ENCODE measurements at places on chromosomes 1 and 21.

GRCh38 chr1:24930260-24931145 lies at the start of gene RUNX3:
TSS of gene RUNX3 (minus strand) at chr1:24930276. CDS start at chr1:24929868, 408 bp downstream.
- DNase-seq = no peak

- no peak for DNase-seq
Observed at GRCh38 chr1:241848686-241849344, 811 bp downstream of the EXO1 start.

DNA sequence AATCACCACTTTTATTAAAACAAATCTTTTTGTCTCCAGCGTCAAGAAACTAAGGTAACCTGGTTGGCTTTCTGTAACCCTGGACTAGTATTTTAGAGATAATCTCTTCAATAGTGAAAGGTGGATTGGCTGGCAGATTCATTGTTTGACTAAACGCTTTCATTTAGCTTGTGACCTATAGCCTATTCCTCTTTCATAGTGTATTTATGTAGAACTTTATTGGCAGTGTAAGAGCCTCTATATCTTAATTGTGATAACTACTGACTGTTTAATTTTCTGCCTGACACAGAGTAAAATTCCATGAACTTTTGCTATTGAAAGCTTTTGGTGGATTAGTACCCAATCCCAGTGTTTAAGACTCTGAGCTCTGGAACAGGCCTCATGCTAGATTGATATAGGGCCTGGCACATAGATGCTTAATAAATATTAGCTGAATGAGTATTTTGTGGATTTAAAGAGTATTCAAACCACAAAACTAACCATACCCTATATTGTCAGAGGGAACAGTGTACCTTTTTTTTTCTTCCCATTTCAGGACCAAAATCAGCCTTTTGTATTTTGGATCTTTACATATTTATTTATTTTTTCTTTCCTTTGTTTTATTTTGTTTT lies 34.8 kb downstream of the AK4 start:
- no peak for DNase-seq

GRCh38 chr1:204207136-204207616 lies 6.6 kb downstream of the GOLT1A start:
- DNase-seq = no peak

GRCh38 chr1:113855630-113856400 lies 15.7 kb downstream of the PTPN22 start:
- DNase-seq = no peak

- DNase-seq = peak; percentile 26
Observed at GRCh38 chr1:202625416-202626360, 84.6 kb downstream of the SYT2 start.

DNA sequence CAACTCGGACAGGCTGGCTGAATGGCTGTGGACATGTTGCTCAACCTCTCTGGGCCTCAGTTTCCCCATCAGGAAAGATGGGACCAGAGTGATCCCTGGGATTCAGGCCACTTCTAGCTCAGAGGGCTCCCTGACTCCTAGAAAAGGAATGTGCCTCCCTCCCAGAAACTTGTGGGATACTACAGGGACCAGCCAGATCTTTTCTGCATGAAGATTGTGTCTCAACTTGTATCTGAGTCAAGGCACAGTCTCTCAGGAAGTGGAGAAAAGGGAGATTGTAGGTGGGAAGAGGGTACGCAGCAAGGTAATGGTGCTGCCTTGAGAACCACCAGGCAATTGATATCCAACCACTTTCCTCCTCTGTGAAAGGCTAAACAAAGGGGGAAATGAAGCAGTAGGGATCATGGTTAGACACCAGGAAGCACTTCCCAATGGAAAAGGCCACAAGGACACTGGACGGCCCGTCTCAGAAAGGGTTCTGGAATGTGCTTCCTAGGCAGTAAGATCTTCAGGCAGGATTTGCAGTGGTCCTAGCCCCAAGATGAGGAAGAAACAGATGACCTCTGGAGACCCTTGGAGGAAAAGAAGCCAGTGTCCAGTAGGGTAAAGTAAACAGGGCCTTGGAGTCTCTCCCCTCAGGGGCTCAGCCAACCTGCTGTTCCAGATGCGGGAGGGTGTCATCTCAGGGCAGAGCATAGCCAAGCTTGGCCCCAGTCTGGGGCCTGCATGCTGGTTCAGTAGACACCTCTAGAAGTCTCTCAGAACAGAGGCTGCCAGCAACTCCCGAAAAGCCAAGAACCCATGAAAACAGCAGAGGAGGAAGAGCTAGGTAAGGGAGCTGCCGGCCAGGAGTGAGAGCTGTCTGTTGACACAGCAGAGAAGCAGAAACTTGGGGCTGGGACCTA lies 16.8 kb downstream of the IFFO2 start:
- DNase-seq = peak; percentile 65

DNA sequence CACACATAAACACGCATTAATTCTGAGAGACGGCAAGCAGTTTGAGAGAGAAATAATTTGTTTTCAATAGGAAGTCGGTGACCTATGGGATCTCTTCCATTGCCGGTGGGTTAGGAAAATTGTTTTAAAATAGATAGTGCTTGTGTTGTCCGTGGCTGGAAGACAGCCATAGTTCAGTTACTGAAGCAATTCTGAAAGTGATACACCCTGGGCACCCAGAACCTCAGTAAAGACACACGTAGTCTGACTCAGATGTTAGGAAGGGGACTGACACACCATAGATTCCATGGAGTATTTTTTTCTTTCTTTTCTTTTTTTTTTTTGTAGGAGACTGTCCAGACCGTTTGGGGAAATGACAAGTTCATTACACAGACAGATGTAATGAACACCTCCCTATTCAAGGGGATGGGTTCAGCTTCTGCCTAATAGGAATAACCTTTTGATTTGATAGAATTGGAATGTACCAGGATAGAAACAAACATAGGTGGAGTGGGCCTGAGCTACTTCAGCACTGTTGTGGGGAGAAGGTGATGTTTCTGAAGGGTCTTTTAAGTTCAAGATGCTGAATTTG lies 1.6 kb downstream of the C1orf21 start:
- peak; percentile 78 for DNase-seq

- no peak for DNase-seq
Observed at GRCh38 chr1:118821801-118822200, 166.3 kb downstream of the TBX15 start.

DNA sequence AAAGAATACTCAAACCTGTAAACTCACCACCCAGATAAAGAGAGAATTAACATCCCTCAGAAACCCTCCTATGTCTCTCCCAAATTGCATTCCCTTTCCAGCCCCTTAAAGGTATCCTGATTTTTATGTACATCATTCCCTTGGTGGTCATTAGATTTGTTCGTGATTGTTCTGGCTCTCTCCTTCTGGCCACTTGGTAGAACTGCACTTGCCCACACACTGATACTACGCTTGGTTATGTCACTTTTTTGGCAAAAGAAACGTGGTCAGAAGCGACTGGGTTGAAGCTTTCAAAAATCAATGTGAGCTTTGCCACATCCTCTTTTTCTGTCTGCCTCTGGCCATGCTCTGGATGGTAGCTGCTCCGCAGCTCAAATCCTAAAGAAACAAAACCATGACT lies 76.3 kb downstream of the KRTAP19-8 start:
- DNase-seq = no peak

DNA sequence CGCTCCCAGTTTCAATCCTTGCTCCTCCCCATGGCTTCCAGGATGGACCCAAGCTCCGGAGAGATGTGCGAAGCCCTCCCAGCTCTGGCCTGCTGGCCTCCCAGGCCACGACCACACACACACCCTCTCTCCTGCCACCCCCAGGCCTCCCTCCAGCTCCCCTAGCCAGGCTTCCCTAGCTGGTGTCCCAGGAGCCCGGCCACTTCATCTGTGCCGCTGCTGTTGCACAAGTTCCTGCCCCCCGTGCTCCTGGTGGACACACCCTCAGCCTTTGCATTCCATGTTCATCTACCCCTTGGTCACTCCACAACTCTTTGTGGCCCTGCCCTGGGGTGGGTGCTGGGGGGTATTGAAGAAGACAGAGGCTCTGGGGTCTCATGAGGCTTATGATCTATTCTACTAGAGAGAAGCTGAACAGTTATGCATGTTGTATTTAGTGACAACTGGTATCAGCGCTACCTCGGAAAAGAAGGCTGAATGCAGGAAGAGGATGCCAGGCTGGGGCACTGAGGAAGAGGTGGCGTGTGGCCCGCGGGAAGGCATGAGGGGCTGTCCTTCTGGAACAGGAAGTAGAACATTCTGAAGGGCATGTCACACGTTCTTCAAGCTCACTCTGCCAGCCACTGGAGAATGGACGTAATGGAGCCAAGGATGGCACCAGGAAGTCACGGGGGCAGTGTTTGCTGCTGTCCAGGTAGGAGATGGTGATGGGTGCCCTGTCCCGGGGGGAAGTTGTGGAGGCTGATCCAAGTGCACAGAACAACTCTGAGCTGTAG lies 172.4 kb downstream of the PSMG1 start:
- DNase-seq = no peak

- peak; percentile 83 for DNase-seq
Observed at GRCh38 chr21:45611939-45612664, 31.4 kb upstream of the PCBP3 start.

DNA sequence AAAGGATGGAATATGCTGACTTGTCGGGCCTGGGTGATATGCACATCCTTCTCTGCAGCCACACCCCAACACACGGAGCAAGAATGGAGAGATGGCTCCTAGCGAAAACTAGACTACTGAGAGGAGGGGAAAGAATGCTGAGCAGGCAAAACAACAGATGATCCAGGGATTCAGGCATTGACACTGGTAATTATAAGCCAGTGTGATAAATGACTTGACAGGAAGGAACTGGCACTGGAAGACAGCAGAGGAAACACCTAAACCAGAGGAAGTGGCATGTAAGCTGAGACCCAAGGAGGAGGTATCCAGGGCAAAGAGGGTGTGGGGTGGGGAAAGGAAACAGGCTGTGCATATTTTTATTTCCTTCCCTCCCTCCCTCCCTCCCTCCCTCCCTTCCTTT lies 31.7 kb upstream of the KHDRBS1 start:
- no peak for DNase-seq

GRCh38 chr1:182335771-182336566 lies 55.6 kb downstream of the GLUL start:
- no peak for DNase-seq

DNA sequence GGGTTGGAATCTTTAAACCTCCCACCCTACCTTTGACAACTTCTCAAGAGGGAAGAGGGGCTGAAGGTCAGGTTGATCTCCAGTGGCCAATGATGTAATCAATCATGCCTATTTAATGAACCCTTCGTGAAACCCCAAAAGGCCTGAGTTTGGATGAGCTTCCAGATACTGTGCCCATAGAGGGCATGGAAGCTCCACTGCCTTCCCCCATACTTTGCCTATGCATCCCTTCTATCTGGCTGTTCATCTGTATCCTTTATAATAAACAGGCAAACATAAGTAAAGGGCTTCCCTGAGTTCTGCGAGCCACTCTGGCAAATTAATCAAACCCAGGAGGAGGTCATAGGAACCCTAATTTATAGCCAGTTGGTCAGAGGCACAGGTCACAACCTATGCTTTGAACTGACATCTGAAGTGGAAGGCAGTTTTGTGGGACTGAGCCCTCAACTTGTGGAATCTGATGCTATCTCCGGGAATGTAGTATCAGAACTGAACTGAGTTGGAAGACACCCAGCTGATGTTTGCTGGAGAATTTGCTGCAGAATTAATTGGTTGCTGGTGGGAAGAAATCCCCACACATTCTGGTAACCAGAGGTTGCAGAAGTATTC lies 24.8 kb downstream of the S100A10 start:
- DNase-seq = no peak

GRCh38 chr1:41919131-41919530 lies 409 bp upstream of the HIVEP3 start:
- no peak for DNase-seq

- no peak for DNase-seq
Observed at GRCh38 chr1:81325397-81325796, 475.3 kb upstream of the ADGRL2 start.

GRCh38 chr1:25702101-25702775 lies 85.6 kb downstream of the MAN1C1 start:
- peak; percentile 22 for DNase-seq

GRCh38 chr1:113429461-113430153 lies 39.3 kb downstream of the MAGI3 start:
- no peak for DNase-seq

- no peak for DNase-seq
Observed at GRCh38 chr21:43353282-43354025, 73.5 kb downstream of the SIK1 start.

- DNase-seq = no peak
Observed at GRCh38 chr21:40926238-40926637, 79.3 kb upstream of the DSCAM start.

GRCh38 chr1:212507369-212507768 lies 74.6 kb downstream of the NENF start:
- no peak for DNase-seq

DNA sequence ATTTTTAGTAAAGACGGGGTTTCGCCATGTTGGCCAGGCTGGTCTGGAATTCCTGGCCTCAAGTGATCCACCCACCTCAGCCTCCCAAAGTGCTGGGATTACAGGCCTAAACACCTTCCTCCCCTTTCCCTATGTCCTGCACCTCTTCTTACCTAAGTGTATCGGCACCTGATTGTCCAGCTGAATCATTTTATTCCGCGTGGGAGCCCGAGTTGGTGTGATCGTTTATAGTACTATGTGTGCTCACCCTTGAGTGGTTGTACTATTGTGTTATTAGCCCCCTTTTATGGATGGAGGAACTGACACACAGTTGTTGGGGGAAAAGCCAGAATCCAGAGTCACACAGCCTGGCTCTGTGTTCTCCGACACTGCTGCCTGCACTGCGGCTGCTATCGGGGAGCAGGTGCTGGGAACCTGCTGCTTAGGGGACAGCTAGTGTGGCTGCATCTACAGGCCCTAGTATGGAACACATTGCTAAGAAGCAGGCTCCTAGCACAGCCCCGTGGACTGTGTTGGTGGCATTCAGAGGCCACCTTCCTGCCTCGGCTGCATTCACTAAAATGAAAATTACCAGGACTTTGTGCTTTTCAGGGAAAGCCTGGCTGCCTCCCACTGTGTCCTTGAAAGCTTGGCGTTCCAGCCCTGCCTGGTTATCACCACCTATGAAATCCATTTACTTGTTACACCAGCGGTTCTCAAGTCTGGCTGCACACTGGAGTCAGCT lies 21.6 kb downstream of the ENO1 start:
- DNase-seq = no peak

DNA sequence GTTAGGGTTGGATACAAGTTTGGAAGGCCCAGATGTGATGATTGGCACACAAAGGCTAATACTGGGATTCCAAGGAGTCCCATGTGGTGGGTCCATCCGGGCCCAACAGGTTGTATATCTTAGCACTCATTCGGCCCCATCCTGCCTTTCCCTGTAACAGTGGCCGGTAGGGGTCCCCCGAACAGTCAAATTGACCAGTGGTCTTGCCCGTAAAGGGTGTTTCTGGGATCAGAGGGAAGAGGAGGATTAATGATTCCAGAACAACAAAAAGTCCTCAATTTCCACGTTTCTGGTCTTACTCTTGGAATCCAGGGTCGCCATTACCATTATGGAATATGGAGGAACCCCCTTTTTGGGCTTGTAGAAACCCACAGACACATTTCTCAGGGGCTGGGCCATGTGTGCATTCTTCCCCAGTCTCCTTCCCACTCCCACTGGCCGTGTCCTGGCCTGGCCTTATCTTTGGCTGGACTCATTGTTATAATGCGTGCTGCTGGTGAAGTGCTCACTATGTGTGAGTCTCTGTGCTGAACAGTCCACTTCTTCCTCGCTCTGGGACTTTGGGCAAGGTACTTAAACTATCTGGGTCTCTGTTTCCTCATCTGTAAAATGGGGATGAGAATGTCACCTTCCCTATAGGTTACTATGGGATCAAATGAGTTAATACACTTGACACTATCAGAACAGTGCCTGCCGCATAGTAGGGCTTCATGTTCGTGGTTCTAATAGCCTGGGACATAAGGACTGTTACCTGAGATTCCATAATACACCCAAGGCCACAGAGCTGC lies 161.8 kb downstream of the DYRK1A start:
- DNase-seq = no peak

- DNase-seq = no peak
Observed at GRCh38 chr1:33465316-33465715, 7.1 kb upstream of the ZSCAN20 start.

Measured in astrocyte (in vitro differentiated cells and primary cell).